ENCODE measurements at places on chromosomes 3 and 15. TPM values are rescaled to one million over a fixed set of nuclear protein-coding genes. Genes with fewer than 3 reads are reported as not detected.

DNA sequence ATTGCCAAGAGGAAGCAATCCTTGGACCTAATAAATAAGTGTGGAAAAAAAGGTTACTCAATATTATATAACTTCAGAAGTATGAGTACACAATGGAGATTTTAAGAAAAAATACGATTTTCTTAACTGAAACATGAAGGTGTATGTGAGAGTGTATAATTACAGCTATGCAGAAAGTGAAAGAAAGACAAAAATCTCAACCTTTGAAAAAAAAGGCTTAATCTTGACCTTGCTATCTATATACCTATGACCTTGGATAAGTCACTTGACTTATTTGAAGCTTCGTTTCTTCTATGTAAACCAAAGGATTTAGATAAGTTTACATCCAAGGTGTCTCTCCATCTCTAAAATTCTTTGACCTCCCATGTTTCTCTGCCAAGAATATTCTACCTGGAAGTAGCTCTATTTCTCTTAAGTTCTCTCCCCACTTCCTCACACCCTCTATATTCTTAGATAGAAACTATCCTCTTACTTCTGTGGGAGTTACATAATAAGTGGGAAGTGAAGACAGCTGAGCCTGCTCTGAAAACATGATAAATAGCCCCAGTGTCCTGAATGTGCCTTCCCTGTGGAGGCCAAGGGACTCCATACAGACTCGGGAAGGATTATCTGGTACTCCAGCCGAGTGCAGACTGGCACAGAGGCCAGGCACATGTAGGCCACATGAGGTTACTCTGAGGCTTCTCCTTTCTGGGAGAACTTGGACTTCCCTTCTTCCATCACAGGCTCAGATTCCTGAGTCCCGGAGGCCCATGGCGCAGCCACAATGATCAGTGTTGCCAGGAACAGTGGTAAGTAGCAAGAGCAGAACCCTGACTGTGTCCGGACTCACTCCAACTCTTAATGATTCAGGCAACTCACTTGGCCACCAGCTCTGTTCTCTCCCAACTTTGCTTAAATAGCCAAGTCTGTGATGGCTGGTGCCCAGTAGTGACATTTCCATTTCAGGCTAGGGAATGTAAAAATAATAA lies 166.8 kb upstream of the COL8A1 start:
- no peak for DNase-seq

GRCh38 chr15:28967990-28968389 lies 82.2 kb downstream of the APBA2 start:
- peak; percentile 40 for DNase-seq

DNA sequence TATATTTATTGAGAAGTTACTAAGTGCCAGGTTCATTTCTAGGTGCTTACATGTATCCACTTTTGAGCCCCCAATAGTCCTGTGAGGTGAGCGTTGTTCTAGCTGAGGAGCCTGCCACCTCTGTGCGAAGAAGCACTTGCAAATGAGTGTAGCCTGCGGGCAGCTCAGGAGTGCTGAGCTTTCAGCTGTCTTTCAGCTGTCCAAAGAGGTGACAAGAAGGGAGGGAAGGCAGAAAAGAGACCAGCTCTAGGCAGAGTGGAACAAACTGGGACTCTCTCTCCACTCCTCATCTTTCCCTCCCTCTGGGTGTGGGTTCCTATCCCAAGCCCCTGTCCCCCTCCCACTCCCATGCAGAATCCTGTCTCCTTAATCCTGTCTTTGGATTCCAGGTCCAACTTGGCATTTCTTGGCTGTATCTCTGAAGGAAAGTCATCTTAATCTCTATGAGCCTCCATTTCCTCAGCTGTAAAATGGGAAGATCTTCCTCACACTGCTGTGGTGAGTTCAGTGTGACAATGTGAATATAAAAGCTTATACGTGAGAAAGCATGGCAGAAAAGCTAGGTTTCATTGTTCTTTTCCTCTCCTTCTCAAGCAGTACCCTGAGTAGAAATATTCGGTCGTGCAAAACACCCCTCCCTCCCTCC lies 6.7 kb upstream of the SRP14 start:
- no peak for DNase-seq

DNA sequence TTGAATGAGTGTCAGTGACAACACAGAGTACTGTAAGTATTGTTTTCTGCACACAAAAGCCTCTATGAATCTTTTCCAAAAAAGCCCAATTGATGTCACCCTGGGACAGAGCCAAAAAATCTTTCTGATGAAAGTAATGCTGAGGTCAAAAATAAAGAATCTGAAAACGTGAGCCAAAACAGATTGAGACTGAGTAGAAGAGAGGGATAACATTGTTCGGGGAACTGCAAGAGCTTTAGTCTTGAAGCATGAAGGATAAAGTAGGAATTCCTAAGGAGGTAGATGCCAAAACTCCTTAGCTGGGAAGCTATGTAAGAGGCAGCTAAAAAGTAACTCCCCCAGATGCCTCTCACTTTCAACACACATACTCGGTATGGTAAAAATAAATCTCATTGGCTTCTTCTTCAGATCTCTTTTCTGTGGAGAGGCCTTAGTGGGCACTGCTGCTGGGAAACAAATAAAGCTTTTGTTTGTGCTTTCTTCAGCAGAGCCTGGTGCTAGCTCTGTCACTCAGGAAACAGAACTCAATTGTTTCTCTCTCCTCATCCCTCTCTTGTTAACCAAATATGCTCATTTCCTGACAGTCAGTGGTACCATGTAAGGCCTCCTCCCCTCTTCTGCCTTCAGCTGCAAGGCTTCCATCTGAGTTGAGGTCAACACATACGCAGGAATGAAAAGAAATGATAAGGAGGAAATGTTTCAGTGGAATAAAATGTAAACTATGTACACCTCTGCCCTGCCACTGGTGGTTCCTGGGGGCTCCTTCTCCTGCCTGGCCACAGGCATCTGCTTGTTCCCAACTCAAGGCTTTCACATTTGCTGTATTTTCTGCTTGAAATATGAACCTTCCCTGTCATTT lies 58.1 kb downstream of the CD200 start:
- peak; percentile 99 for DNase-seq

DNA sequence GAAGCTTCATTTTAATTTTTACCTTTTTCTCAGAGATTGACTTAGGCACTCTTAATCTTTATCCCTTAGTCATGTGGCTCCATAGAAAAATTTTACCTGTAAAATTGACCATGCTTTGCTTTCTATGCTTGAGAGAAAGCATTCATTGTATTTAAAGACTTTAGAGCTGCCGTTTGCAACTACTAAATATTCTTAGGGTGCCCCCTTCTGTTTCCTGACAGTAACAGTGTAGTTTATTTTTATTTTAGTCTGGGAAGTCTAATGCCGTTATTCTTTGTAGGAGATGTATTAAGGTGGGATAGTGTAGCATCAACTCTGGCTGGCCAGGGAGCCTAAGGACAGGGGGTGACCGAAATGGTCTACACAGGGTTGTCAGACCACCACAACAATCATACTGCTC lies 84.5 kb upstream of the SYNPR start:
- peak; percentile 10 for DNase-seq

ALCAM gene
- 154 TPM for total RNA-seq

SMCO1 gene
- total RNA-seq, result not detected

BNC1 gene
- total RNA-seq, result 13.7 TPM
